SHP77 (cell line): ENCODE measurements at places on chromosomes 6 and 20.

GRCh38 chr6:37584654-37585522 is 85.2 kb upstream of the CCDC167 start:
- no peak for DNase-seq

- DNase-seq, result no peak
Measured at GRCh38 chr20:10637031-10637559, 36.7 kb downstream of the JAG1 start.

- no peak for DNase-seq
Measured at GRCh38 chr6:105780146-105780860, 305.8 kb upstream of the PRDM1 start.

DNA sequence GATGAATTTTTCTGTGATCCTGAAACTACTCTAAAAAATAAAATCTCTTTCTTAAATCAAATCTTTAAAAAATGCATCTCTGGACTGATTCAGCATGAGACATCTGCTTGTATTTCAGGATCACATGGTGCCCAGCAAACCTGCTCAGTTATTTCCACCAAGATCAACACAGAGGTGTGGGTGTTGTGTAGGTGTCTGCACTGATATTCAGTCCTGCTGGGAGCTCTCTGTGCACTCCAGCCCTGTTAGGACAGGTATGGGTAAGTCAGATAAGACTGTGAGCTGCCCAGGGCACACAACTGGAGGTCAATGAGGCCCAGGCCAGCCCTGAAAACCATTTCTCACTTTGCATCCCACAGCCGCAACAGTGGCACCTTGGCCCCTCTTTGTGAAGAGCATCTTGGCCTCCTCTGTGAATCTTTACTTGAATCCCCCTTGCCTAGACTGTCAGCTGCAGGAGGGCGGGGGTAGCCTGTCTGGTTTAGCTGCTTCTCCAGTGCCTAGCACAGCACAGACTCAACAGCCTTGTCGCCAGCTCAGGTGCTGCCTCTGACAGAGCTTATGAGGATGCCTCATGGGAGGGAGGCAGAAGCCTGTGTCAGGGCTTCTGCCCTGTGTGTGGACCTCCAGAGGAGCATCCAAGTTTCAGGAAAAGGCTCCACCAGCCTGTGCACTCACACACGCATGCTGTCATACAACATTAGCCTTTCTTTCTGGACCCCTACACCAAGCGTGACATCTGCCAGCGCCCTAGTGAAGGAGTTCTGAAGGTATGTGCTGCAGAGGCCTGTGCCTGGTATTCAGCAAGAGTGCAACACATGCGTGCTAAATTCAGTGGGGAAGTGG is 187.6 kb upstream of the CST7 start:
- DNase-seq, result no peak

DNA sequence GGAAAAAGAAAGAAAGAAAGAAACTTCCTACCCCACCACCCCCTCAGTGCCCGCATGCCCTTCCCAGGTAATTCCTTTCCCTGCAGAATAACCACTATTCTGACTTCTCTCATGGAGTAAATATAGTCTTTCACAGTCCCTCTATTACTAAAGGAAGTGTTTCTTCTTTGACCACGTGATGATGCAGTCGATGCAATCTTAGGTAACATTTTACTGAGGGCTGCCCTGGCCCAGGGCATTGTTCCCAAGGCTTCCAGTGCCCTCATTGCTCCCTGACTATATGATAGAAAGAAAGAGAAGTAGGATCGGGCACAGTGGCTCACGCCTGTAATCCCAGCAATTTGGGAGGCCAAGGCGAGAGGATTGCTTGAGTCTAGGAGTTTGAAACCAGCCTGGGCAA is 29.1 kb downstream of the ARHGAP40 start:
- DNase-seq, result no peak

GRCh38 chr6:103193413-103193812 is 1666.3 kb downstream of the HACE1 start:
- DNase-seq, result no peak

DNA sequence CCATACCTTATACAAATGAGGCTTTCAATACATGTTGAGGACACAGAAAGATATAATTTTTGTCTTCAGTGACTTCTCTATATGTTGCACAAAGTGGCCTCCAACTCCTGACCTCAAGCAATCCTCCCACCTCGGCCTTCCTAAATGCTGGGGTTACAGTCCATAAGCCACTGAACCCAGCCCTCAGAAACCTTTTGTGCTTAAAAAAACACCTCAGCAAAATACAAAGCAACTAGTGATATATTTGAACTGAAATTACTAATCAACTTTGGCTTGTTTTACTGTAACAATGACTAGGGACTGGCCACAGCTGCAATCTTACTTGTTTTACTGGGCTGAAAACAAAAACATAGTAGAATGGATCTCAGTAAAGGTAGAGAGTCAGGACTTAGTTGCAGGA is 3.2 kb upstream of the ZNF184 start:
- no peak for DNase-seq

DNA sequence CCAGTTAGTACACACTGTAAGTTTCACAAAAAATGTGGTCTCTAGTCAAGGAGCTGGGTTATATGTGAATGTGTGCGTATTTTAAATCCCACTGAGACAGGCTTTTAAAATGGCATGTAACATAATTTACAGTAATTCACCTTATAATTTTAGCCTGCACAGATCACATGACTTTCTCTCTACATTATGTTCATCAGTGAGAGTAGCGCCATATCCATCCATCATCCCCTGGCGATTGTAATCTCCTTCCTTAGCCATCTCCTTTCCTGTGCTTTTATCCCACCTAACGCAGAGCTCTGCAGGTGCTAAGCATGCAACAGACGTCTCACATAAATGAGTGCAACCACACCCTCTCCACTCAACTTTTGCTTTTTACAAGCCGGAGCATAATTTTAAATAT is 210.8 kb downstream of the TBC1D7 start:
- no peak for DNase-seq

GRCh38 chr6:47130086-47130485 is 88.0 kb upstream of the ADGRF1 start:
- no peak for DNase-seq

GRCh38 chr6:127342296-127342945 is 988 bp downstream of the ECHDC1 start:
- DNase-seq, result no peak

GRCh38 chr20:32567384-32568178 is 17.6 kb downstream of the NOL4L start:
- peak; percentile 16 for DNase-seq

DNA sequence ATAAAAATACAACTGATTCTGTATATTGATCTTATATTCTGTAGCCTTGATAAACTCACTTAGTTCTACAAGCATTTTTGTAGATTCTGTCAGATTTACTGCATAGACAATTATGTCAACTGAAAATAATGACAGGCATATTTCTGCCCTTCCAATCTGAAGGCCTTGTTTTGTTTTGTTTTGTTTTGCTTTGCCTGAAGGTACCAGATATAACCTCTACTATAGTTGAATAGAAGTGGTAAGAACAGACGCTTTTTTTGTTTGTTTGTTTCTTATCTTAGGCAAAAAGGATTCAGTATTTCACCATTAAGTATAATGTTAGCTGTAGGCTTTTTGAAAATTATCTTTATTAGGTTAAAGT is 64.6 kb upstream of the RSPO3 start:
- no peak for DNase-seq

GRCh38 chr20:6993511-6993910 is 226.0 kb downstream of the BMP2 start:
- DNase-seq, result no peak
